ENCODE measurements at places on chromosomes 5 and 9.

DNA sequence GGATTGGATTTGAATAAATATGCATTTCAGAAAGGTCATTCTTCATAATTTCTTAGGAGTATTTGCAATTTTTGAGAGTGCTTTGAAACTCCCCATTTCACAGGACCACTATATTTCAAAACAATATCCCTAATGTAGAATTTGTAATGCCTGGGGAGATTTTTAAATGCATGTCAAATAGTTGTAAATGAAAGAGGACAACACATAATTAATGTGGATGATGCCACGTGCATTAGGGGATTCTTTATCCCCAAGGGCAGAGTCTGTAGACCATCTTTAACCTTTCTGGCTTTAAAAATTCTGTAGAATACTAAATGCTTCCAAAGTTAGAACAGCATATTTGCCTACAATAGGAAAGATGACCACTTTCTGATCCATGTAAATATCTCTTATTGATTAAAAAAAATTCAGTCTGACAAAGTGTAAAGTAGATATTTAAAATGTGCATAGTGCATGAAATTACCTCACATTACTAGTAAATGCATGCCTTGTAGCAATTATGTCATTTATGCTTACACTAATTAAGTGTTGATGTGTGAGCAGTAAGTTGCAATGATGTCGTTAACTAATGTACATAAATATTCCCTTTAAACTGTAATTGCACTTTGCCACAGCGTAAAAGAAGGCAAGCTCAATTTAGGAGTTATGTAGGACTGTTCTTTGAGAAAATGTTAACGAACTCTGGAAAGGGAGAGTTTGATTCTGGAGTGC is 416.1 kb downstream of the PSAT1 start:
- DNase-seq, result no peak

DNA sequence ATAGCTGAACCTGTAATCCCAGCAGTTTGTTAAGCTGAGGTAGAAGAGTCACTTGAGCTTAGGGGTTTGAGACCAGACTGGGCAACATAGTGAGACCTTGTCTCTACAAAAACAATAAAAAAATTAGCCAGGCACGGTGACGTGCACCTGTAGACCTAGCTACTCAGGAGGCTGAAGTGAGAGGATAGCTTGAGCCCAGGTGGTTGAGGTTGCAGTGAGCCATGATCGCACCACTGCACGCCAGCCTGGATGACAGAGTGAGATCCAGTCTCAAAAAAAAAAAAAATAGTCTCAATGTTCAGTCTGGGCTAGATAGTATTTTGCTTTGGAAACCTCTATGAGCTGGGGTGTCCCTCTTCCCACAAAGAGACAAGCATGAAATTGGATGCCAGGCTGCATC is 51.9 kb upstream of the IQGAP2 start:
- DNase-seq, result no peak

DNA sequence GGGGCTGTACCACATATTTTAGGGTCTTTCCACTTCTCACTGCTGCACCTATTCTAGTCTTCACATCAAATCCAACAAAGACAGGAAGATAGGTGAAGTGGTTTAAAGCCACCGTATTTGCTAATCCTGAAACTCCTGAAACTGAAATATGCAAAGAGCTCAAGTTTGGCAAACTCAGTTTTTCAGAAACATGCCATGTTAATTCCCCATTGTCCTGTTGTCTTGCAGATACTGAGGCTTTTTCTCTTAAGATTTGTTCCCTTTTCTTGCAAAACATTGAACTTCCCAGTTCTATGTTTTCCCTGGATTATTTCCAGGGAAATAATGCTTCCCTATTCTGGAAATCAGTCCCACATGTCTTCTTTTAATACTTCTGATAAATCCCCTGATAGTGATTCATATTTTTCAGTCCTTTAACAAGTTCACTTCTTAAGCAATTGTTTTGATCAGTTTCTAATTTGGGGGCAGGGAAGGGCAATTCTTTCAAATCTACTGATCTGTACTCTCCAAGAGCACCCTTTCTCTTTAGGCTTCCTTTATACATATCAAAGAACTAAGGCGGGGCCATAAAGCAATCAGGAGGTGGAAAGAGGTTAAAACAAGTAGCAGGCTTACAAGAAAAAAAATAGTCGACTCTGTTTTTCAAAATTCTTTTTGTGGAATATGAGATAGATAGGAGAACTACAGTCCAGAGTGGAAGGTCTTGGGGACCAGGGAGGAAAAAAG is 648.5 kb downstream of the BNC2 start:
- no peak for DNase-seq

GRCh38 chr9:84266087-84266561 is 74.4 kb downstream of the SLC28A3 start:
- no peak for DNase-seq

DNA sequence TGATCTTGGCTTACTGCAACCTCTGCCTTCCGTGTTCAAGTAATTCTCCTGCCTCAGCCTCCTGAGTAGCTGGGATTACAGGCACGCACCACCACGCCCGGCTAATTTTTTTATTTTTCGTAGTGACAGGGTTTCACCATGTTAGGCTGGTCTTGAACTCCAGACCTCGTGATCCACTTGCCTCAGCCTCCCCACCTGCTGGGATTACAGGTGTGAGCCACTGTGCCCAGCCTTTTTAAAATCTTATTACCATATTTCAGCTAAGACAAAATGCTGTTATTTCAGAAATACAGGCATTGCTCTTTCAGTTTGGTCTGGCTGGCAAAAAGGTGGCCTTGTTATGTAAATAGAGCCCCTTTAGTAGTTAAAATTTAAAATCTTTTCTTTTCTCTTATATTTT is 46.9 kb upstream of the GLDC start:
- no peak for DNase-seq

DNA sequence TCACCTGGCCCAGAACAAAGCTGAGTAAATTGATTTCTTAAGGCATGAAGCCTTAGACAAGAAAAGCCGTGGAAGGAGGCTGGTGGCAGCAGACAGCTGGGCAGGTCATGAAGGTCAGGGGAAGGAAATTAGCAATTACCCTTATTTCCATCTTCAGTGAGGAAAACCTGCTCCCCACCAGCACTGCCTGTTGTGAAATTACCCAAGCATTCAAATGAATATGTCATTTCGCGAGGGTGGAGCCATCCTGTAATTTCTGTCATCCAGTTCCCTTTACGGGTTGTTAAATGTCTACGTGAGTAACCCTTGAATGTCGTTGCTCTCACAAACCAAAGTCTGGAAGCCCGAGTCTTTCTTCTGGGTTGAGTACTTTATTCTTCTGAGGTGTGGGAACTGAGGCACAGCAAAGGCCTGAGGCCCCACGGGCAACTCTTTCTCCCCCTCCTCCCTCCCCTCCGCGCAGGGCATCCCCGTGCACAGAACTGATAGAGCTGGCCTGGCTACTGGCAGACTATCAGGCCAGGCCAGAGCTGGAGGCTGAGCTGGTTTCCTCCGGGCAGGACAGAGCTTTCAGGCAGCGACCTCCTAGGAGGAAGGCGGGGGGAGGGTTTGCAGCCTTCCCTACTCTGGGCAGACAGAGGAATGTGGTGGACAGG is 22.0 kb upstream of the AK3 start:
- no peak for DNase-seq

DNA sequence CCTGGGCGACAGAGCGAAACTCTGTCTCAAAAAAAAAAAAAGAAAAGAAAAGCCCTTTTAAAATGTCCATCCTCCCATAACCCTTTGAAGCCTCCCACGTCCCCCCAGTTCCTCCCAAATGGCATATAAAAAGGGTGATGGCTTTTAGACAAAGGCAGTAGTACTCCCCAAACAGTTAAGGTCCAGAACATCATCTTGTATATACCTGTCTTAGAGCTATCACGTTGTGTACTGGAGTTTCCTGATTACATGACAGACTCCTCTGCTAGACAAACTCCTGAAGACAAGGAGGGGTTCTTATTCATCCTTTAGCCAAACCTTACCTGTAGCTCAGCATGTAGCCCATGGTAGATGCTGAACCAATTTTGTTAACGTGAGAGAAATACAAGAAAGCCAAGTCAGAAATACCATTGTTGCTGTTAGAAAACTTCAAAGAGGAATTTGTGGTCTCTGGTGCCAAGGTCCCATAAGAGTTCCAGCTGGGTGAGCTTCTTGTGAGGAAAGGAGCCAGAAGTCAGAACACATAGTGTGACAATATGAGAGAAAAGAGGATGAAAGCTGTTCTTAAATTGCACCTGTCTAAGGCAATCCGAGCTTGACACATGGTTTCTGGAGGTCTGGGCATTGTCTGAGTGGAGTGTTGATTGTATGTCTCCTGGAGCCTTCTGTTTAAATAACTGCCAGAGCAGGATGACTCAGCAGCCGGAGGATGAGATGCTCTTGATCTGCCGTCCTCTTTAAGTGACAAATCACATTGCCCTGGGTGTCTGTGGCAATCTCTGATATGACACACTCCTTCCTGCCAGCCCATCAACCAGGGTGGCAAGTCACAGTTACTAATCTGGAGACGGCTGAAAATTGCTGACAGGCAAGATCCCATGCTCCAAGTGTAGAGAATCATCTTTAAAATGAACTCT is 69.1 kb downstream of the ARRDC3 start:
- DNase-seq, result peak; percentile 31

- no peak for DNase-seq
These were observed 1044.2 kb upstream of the CDH9 start for GRCh38 chr5:28082610-28083009.

GRCh38 chr5:9390113-9390512 is 155.8 kb downstream of the SEMA5A start:
- no peak for DNase-seq

DNA sequence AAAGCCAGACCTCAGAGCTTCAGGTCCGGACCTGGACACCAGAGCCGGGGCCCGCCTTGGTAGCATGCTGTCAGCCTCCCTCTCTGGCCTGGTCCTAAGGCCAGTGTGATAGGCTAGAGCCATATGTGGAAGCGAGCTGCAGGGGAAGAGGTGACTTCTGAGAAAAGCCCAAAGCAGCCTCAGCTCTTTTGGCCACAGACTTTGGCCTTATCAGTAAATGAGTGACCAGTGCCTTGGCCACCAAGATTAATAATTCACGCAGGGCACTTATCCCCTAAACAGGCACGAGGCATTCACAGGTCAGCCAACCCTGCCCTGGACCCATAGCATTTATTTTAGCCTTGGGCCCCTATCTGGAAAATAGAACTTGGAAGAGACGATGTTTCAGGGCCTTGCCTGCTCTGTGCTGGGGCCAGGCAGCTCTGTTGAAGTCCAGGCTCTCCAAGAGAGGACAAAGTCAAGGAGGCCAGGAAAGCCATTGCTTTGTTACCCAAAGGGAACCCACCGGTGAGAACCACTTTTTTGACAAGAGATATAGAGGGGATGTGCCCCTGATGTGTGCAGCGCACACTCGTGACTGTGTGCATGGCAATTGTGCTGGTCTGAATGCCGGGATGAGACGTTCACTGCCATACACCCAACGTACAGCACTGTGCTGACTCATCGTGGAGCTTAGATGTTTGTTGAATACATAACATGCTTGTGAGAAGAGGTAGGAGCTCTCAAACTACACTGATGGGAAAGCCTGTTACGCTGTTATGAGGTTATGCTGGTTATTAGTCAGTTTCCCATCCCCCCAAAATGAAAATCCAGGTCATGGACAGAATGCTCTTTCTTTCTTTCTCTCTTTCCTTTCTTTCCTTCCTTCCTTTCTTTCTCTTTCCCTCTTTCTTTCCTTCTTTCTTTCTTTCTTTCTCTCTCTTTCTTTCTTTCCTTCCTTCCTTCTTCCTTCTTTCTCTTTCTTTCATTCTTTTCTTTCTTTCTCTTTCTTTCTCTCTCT is 5.0 kb upstream of the SLC34A1 start:
- no peak for DNase-seq

- DNase-seq, result no peak
These were observed at the start of gene CDKN2A for GRCh38 chr9:21993893-21994555. Gene CDKN2A (minus strand): TSS chr9:21994392.

DNA sequence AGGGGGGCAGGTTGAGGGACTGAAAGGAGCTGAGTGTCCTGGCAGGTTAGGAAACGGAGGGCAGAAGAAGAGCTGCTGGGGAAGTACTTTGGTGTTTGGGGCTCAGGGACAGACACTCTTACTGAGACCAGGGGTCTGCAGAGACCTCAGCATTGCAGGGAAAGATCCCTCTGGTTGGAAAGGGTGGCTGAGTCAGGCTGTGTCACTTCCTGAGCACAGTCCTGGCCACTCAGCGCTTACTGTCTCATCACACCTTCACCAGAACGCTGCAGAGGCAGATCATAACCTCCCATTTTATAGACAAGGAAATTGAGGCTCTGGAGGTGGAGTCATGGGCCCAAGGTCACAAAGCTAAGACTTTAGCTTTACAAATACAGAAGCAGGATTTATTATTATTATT is 54.3 kb downstream of the LMX1B start:
- DNase-seq, result no peak

- DNase-seq, result no peak
These were observed 83.7 kb upstream of the SLIT3 start for GRCh38 chr5:169384661-169385060.

- DNase-seq, result no peak
These were observed 146.9 kb upstream of the DMAC1 start for GRCh38 chr9:7946458-7946857.

- no peak for DNase-seq
These were observed 26.6 kb upstream of the CRB2 start for GRCh38 chr9:123329329-123329955.

DNA sequence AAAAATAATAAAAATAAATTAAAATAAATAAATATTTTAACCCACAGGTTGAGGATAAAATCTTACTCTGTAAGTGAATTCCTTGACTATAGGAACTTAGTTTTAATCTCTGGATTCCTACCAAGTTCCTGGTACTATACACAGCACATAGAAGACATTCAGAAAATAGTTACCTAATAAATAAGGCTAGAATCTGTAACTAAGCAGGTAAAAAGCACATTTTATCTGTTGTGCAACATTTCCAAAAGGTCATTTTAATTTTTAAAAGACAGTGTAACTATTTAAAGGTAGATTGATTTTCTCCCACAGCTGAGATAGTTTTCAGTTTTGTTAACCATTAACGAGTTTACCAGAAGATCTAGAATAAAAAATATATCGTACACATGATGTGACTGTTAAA is 47.8 kb downstream of the MLANA start:
- DNase-seq, result no peak

DNA sequence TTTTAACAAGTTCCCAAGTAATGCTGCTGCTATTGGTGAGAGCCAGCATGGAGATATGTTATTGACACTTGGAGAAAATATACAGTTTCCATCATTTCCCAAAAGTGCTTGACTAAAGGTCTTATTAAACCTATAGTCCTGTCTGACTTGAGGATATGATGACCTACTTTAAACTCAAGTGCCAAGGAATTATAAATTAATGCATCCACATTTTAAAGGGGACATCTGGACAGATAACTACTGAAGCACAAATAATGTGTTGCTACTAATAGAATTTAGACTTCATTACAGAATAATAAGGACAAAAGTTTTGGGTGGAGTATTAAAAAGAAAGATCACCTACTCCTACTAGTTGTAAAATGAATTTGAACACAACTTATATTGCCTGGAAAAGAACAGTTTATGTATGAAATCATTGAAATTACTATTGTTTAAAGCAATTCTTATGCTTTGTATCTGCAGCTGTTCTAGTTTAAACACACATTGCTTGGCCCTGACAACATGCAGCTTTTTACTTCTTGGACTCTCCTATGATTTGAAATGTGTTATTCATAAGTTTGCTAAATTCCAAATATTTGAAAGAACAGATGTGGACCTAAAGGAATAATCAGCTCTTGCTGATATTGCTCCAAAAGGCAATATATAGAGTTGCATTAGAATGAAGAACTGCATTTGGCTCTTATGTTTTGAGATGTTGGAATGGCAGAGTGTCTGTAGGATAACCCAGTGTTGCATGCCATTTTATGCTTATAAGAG is 73.4 kb downstream of the SGCD start:
- DNase-seq, result no peak

GRCh38 chr9:126158588-126159429 is 167.8 kb upstream of the MVB12B start:
- DNase-seq, result no peak
